ENCODE measurements at places on chromosomes 11 and 22.
A peak's percentile ranks its signal among the peaks of the same experiment; 100 is the strongest.

DNA sequence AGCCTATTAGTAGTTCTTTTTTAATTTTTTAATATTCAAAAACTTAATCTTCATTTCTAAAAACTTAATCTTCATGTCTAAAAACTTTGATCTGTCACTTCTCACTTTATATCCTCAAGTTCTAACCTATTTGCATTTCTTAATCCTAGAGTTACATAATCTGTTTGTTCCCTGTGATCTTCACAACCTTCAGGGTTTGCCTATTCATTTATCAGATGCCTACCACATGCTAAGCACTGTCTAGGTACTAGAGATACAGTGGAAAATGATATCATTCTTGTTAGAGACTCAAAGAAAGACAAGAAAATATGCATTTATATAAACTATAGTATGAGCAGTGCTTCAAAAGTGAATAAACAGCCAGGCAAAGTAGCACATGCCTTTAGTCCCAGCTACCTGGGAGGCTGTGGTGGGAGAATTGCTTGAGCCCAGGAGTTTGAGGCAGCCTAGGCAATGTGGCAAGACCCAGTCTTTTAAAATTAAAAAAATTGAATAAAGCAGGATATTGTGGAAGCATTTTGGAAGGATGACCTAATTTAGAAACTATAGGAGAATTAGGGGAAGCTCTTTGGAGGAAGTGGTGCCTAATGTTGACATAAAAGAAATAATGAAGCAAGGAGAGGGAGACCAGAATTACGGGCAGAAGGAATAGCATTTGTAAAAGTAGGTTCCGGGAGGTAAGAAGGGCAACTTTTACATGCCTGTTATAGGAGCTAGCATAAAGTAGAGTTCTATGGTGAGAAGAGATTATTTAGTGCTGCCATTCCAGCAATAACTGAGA, 54.4 kb upstream of the GRK2 start:
- no peak for DNase-seq

GRCh38 chr11:67561971-67562619, 21.5 kb upstream of the GSTP1 start:
- DNase-seq, result no peak

- DNase-seq, result no peak
Observed at GRCh38 chr22:44802071-44802700, 49.8 kb downstream of the ARHGAP8 start.

- DNase-seq, result peak; percentile 93
Observed at GRCh38 chr11:130847517-130847916, 68.8 kb downstream of the SNX19 start.

GRCh38 chr11:100923555-100923954, 206.1 kb downstream of the PGR start:
- peak; percentile 75 for DNase-seq

GRCh38 chr11:126406368-126406767, 50.9 kb downstream of the ST3GAL4 start:
- no peak for DNase-seq

GRCh38 chr11:13668957-13669521, 571 bp downstream of the FAR1 start:
- DNase-seq, result no peak

GRCh38 chr11:78228467-78228866, 39.7 kb downstream of the USP35 start:
- DNase-seq, result peak; percentile 60

DNA sequence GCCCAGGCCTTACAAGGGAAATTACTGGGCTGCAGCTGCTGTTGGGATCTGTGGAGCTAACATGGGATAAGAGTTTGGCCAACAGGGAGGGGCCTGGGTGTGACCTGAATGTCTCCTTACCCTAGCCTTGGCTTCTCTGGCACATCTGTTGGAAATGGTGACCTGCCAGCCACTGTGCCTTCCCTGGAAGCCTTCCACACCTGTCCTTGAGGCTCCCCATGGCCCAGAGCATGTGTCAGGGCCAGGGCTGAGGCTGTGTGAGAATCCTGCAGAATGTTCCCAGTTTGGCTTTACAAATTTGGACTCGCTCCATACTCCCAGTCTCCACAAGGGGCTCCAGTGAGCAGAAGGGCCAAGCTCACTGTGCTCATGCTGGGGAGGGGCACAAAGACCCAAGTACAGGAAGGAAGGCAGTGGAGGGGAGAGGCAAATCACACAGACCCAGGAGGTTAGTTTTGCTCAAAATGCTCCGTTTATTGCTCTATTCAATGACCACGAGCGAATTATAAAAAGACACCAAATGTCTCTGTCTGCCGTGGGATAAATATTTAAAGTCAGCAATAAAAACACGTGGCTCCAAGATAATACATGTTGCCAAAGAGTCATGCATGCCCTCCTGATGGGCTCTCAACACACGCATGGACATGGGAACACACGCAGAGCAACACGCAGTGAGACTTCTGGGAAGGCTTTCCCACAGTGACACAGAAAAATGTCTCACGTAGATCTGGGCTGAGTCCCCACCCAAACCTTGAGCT, 1.7 kb upstream of the IGSF22 start:
- peak; percentile 29 for DNase-seq

- DNase-seq, result peak; percentile 25
Observed at GRCh38 chr11:92296138-92296515, 71.5 kb downstream of the FAT3 start.

GRCh38 chr11:14300661-14301304, 58.2 kb downstream of the RRAS2 start:
- peak; percentile 84 for DNase-seq

DNA sequence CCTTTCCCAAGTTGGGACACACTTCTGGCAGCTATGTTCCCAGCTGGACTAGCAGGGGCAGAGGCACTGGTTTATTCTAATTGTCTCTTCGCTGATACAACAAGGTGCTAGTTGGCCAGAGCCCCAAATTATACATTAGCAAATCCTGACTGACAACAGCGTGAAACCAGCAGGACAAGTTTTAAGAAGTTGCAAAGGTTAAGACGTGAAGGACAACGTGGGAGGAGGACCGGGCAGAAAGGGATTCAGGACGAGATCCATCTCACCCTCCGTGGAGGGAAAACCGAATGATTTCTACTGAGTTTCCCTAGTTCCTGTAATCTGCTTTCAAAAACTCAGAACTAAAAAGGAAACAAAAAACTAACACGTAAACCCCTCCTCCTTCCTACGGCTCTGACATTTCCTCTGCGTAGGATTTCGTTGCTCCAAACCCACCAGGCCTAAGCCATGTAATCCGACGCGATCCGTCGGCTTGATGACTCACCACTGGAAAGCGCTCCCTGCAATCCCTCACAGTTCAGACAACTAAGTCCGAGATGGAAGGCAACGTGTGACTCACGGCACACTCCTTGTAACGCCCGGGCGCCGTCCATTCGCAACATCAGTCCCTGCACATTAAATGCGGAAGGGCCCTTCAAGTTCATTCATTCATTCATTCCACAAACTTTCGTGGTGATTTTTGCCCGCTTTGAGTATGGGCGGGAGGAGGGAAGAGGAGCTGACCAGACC, 703 bp downstream of the POGLUT3 start:
- peak; percentile 99 for DNase-seq

GRCh38 chr22:44736581-44737405, 15.6 kb upstream of the ARHGAP8 start:
- DNase-seq, result no peak

DNA sequence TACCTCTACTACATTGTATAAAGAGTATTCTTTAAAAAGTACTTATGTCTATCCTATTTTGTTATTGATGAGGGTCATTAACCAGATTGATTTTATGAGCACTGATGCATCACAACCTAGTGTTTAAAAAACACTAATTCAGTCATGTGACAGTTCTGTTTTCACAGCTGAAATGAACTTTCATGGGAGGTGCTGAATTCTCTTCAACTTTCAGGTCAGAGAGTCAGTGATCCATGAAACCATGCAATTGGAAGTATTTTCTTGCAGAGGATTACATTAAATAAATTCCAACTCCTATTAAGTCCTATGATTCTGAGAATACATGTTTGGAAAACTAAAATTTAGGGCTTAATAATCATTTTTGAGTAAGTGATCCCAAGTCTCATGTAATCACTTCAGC, 889.4 kb downstream of the KCNA4 start:
- DNase-seq, result no peak

DNA sequence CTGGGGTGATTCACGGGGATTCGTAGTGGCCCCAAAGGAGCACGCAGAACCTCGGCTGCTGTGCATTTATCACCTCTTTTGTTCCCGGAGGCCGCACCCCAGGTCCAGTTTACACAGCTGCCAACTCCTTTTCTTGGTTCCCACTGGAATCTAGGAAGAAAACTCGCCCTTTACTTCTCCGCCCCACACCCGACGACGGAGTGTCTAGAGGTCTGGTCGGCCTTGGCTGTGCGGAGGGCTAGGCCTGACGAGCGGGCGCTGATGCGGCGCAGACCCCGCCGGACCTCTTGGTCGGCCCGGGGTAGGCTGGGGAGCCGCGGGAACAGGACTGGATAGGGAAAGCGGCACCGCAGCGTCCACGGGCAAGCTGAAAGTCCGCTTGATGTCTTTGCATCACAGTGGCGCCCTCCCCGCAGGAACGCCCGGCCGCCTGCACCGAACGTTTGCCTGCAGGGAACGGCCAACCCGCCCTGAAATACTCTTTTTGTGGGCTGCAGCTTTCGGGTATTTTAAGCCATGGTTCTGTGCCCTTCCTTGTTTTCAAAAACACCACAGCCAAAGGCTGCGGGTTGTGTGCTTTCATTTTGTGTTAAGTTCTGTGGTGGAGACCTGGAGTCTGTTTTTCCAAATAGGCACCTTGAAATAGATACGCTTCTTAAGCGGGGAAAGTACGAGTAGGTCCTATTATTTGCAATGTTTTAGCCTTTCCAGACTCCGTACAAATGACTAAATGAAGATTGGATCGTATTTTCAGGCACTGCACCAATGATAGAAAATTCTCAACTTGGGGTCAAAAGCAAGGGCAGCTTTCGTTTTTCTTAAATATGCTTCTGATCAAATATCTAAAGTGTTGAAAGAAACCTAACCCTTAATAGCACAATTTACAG, 829 bp upstream of the ZBED5 start:
- peak; percentile 39 for DNase-seq

DNA sequence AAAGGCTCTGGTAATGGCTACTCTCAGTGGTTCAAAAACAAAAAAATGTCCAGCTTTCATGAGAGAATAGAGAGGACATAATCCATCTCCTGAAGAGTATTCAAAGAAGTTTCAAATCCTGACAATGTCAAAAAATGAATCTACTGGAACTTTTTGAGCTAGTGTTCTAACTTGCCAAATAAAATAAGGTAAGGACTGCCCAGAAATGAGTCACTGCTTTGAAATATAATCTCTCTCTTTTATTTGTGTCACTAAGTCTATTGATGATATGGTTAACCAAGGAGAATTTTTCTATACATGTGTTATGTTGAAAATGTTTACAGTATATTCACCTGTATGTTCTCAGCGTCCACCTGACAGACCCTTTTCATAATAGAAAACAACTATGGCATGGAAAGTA, 3.4 kb downstream of the GUCY1A2 start:
- DNase-seq, result peak; percentile 55

DNA sequence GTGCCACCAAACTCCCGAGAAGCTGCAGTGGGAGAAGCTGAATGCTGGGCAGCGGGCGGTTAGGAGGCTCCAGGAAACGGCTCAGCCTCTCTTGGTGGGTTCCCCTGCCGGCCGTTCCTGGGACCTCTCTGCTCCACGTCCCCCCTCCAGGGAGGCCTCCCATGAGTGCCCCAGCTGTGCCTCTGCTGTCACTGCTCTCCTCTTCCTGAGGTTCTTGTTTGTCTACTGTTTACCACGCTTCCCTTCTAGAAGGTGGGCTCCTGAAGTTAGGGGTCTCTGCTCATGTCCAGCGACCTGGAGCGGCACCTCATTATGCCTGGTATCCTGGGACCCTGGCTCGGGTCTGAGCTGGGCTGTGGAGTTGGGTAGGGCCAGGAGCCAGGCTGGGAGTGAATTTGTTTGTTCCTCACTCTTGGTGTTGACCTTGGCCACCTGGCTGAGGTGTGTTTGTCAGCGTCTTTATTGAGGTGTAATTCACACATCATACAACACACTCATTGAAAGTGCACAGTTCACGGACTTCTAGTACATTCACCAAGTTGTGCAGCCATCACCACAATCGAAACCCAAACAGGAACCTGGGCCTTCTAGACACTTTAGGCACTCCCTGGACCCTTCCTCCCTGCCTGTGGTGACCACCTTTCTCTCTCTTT, 37.8 kb upstream of the GRAMD4 start:
- DNase-seq, result no peak

DNA sequence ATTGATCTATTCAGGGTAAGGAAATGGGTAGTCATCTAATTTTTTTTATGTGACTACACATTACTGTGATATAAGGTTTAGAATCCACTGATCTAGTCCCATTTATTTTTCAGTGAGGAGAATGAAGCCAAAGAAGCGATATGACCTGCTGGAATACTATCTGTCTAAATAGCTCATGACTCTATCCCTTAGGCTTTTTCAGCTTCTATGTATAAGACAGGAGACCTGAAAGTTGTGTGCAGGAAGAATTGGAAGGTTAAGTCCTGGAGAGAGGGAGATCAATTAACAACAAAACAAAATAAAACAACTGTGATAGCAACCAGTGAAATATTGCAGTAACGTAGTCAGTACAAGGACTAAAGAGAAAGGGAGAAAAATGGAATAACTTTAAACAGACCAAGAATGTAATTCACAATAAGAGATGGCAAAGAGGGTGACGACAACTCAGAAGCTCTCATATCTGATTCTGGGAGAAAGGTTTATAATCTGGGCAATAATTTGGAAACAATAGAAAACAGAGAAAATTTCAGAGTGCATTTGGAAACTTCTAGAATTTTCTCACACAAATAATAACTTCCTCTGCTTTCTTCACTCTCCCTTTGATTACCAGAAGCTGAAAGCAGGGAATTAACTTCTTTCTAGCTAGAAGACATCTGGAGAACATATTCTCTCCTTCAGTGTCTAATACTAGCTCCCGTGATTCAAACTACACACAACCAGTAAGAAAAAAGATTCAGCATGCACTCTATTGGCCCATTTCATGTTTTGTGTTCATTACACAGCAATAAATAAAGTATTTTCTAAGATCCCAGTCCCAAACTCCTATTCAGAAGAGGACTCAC, 19.2 kb upstream of the CASP12 start:
- DNase-seq, result no peak

DNA sequence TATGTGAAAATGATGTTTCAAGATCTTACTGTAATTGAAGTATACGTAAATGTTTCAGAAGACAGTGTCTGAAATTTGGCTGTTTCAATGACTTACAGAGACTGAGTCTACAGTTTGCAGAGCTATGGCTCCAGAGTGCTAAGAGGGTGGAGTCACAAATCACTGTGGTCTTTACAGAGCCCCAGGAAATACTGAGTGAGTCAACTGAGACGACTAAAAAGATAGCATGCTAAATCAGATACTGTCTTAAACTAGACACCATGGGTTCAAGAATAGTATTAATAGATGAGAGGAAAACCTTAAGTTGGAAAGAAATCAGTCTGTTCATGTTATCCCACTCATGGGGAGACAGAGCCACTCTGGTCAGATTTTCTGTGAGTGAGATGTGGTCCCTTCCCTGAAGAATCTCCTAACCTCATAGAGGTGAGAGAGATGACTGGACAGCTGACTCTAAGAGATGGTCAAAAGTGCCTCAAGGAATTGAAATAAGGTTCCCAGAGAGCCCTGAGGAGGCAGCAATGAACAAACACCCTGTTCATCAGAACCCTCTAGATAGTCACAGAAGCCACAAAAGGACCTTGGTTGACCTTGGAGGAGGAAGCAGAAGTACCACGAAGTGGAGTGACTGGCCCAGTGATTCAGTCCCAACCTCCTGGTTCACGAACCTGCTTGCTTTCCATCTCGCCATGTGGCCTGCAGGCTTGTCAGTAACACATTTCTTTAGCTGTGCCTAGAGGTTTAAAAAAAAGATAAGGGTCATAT, 30.2 kb downstream of the C11orf91 start:
- peak; percentile 77 for DNase-seq

- no peak for DNase-seq
Observed at GRCh38 chr11:91219535-91219934, 996.7 kb upstream of the CHORDC1 start.

GRCh38 chr22:50161508-50162390, 8.8 kb upstream of the PANX2 start:
- no peak for DNase-seq

All from fibroblast of mammary gland (primary cell).